Stimulated activated CD4-positive, alpha-beta T cell treated with anti-CD3 and anti-CD28 coated beads, Interleukin-12 subunit alpha, Interleukin-12 subunit beta, amount 100 ng/mL, for 24 hours (primary cell): ENCODE measurements at places on chromosomes 7 and 10.

GRCh38 chr7:7157177-7157886, 25.0 kb upstream of the C1GALT1 start:
- peak; percentile 2 for DNase-seq

DNA sequence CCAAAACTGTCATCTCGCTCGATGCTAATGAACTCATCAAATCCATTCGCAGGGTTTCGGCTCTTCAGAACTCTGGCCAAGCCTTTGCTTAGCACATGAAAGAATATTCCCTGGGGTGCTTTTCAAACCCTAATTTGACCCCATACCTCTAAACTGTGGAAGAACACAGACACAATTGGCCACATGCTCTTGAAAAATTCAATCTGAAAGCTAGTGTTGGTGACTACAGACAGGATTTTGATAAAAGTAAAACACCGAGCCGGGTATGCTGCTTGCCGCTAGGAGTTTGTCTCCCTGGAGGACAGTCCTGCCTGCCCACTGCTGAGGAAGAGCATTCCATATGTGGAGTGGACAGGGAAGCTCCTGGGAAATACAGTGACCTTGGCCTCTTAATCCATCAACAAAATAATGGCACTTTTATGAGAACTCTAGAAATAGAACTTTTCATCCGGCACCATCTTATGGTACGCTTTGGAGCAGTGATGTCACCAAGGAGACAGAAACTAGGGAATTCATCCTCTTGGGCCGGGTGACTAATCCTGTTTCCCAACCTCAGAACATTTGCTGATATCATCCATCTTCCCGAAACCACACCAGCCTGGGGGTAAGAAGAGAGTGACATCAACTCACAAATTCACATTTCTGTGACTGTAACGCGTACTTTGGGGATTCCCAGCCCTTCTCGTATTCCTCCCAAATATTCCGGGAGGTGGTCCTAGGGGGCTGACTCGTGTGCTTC, 34.2 kb downstream of the MTURN start:
- DNase-seq: no peak

DNA sequence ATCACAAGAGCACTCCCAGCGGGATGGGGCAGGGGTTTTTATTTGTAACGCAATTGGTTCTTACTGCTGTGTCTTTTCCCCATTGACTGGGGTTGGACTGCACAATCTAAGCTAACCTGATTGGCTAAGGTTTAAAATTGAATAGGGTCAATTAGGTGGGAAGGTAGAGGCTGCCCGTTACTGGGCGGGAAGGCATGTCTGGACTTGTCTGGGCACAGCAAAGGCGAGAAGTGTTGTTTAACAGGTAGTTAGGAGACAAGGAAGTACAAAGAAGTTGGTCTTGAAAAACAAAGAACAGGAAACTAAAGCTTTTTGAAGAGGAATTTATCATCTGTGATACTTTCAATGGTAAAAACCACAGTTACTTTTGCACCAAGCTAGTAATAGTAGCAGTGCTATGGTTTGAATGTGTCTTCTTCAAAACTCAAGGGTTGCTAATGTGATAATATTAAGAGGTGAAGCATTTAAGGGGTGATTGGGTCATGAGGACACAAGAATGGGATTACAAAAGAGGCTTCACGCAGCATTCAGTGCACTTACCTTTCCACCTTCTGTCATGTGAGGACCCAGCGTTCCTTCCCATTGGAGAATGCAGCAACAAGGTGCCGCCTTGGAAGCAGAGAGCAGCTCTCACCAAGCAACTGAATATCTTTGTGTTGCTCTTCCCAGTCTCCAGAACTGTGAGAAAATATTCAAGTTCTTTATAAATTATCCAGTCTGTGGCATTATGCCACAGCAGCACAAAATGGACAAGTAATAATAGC, 875.5 kb upstream of the SORCS1 start:
- DNase-seq: no peak

DNA sequence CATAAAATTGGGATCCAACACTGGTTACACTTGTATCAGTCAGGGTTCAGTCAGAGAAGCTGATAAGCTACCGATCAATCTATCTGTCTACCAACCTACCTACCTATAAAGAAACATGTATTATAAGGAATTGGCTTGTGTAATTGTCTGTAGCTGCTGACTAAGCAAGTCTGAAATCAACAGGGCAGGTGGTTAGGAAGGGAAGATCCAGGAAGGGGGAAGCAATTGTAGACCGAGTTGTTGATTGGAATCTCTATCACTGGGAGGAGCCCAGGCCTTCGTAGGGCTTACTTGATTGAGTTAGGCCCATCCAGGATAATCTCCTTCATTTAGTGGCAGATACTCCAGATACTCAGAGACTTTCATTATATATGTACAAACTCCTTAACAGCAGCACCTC, 271.5 kb upstream of the TEX47 start:
- no peak for DNase-seq

DNA sequence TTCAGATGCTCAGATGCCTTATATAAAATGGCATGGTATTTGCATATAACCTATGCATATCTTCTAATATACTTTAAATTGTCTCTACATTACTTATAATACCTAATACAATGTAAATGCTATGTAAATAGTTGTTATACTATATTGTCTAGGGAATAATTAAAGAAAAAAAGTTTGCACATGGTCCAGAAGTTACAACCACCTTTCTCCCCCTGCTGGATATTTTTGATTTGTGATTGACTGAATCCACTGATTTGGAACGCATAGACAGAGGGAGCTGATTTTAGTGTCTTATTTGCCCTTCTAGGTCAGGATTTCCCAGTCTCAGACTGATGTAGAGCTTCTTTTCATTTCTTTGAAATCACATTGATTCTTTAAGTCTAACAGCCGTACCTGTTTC, 31.8 kb downstream of the MDFIC start:
- no peak for DNase-seq

- no peak for DNase-seq
Observed at GRCh38 chr7:43244232-43244631, 131.8 kb downstream of the HECW1 start.

DNA sequence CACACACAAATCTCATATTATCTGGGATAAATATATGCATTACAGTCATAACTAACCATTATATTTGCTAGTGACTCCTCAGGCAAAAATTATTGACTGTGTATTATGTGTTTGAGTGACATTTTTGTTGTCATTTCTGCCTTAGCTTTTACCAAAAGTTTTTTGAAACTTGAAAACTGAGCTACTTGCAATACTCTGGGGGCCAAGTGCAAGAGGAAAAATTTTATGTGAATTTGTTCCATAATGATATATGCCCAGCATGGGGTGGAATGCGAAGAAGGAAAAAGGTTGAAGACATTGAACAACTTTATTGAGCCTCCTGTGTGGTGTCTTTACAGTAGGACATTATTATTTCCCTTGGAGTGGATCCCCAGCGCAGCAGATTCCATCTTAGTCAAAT, 176.8 kb upstream of the FERD3L start:
- no peak for DNase-seq

GRCh38 chr10:5442065-5442989, 30.0 kb downstream of the NET1 start:
- no peak for DNase-seq

- no peak for DNase-seq
Observed at GRCh38 chr10:103833731-103834365, 21.5 kb downstream of the SH3PXD2A start.

- no peak for DNase-seq
Observed at GRCh38 chr10:89915021-89915420, 213.6 kb downstream of the KIF20B start.

DNA sequence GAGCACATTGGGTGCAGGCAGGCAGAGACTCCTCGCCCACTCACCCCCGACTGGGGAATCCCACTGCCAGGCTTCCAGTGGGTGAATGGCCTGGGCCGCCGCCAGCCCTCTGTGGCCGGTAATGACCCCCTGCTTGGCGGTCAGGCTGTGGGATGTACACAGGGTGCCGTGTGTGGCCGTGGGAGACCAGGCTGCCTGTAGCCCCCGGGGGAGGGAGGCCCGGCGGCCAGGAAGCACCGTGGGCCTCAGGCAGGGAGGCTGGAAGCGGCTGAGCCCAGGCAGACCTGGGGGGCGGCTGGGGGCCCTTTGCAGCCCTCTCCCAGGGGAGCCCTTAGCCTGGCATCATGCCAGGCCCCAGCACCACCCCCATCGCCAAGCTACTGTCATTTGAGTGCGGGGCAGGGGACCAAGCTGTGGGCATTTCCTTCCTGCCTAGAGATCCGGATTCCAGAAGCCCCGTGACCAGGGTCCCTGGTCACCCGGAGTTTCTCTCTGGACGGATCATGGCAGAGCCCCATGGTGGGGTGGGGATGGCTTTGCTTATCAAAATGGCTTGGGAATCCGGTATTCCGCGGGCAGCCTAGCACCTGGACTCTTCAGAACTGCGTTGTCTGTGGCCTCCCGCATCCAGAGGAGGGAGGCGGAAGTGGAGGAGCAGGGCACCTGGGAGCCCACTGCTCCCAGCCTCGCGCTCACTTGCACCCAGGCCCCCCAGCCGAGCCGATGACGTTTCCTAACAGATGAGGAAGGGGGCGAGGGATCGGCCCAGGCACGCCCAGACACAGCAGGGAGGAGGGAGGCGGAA, 1.1 kb downstream of the TTYH3 start:
- peak; percentile 22 for DNase-seq

GRCh38 chr10:36097696-36098095, 455.6 kb upstream of the FZD8 start:
- DNase-seq: no peak

GRCh38 chr10:1169981-1170866, 114.0 kb downstream of the WDR37 start:
- no peak for DNase-seq

DNA sequence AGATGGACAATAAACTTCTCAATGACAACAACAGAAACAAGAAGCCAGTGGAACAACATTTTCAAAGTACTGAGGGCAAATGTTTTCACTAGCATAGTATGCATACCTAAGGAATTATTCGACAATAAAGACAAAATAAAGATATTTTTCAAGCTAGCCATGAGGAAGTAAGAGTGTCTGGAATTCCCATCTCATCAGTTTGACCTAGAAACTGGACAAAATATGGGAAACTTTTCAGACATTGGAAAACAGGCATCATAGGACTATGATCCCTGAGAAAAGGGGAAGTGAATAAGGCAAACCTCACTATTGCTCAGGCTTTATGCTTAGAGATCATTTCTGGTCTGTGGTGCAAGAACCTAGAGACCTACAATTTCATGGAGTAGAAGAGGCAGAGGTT, 86.3 kb downstream of the OAT start:
- DNase-seq: no peak

DNA sequence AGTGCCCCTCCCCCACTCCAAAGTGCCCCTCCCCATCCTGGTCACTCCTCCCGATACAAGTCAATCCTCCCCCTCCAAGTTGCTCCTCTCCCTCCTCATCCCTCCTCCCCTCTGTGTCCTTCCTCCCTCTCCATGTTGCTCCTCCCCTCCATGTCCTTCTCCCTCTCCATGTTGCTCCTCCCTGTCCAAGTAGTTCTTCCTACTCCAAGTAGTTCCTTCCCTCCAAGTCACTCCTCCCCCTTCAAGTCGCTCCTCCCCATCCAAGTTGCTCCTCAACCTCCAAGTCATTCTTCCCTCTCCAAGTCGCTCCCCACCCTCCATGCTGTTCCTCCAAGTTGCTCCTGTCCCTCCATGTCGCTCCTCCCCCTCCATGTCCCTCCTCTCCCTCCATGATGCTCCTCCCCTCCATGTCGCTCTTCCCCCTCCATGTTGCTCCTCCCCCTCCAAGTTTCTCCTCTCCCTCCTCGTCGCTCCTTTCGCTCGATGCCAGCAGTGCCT, 8.6 kb upstream of the WBP1L start:
- DNase-seq: no peak

DNA sequence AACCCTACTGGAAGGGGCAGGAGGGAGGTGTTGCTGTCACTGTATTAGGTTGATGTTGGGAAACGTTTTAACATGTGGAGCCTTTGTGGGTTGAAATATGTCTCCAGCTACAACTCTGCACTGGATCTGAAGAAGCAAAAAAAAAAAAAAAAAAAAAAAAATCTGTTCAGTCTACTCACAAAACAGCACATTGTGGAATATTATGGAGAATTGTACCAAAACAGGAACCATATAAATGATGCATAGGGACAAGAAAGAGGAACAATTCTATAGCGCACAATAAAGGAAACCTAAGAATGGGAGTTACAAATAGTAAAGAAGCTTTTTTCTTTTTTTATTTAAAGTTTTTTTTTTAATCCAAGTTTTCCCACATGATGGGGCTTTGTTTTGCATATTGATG, 63.8 kb downstream of the CCSER2 start:
- DNase-seq: no peak

DNA sequence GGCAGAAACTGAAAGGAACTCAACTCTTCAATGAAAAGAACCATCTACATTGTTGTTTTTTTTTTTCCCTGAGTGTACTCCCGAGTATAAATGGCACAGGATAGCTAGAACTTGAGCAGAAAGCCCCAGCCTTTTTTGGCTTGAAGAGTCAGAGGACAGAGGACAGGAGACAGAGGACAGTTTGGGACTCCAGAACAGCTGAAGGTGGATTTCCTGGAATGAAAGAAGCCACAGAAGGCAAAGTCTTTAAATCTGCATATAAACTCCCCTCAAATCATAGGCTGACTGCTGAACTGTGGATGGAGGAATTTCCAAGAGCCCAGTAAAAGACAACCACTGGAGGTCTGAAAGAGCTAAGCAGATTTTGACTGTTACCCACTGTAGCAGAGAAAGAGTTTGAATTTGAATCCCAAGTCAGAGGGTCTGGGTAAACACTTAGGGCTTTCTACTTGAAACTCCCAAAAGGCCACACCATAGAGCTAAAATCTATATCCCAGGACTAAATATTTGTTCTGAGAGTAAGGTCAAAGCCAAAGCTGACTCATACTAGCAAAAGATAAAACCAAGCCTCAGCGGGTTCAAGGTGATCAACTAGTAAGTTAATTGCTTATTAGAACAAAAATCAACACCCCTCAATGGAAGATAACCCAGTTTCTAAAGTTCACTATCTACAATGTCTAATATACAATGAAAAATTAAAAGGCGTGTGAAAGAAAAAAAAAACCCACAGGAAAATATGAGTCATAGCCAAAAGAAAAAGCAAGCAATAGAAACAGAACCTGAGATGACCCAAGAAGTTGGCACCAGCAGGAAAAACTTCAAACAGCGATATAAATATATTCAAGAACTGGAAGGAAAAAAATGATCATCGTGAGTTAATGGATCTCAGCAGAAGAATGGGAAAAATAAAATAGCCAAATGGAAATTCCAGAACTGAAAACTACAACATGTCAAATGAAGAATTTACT, 1.8 kb upstream of the OPN1SW start:
- no peak for DNase-seq

- no peak for DNase-seq
Observed at GRCh38 chr7:36583318-36583717, 141.0 kb downstream of the AOAH start.

- no peak for DNase-seq
Observed at GRCh38 chr7:67344481-67345193, 348.0 kb downstream of the TYW1 start.

DNA sequence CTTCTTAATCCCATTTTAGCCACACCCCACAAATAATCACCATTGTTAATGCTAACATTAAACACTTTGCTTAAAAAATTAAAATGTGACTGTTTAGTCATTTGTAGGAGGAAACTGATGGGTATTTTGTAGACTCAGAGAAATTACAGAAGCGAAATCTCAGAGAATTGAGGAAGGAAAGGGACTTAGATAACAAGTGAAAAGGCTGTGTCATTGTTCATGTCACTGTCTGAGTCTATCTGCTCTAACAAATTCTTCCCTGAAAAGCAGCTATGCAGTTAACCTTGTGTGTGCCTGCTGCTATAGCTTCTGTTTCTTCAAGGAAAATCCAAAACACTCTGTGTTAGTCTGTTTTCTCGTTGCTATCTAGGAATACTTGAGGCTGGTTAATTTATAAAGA, 40.9 kb upstream of the PLXDC2 start:
- DNase-seq: no peak
